ENCODE measurements at places on chromosomes 7 and 10.
A peak's percentile ranks its signal among the peaks of the same experiment; 100 is the strongest.

DNA sequence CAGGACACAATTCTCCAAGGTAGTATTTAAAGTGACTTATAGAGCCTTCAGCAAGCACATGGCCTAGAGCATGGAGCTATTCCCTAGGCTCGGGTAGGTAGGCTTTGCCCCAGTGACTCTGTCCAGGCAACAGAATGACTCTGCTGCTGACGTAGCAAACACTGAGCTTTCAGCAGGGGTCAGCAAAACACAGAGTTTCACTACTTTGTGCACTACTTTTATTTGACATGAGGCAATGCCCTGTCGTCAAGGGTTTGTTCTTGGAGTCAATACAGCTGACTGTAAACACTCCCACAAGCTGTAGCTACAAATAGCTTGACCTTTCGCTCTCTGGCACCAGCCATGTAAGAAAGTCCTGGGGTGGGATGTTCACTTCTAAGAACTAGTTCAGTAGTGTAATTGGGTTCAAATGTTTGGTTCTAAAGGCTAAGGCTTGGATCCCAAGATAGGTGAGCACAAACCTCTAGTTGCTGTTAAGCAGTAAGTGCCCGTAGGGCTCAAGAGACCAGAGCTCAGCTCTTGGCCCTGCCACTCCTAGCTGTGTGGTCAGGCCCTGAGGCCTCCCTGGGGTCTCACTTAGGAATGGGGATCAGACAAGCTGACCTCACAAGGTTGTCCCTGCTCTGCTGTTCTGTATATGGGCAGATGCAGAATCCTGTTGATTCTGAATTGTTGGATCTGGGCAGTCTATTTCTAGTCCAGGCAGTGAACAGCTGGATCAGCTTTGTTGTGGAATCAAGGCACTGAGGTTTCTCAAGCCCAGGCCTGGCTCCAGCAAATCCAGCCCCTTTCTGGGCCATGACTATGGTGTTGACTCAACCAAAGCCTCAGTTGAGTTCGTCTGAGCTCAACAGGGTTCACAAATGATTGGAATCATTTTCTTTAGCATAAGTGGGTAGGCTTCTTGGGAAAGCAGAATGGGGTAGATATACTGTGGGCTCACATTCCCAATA, 10.7 kb downstream of the NODAL start:
- no peak for DNase-seq

GRCh38 chr10:36256948-36257356, 614.9 kb upstream of the FZD8 start:
- DNase-seq, result no peak

DNA sequence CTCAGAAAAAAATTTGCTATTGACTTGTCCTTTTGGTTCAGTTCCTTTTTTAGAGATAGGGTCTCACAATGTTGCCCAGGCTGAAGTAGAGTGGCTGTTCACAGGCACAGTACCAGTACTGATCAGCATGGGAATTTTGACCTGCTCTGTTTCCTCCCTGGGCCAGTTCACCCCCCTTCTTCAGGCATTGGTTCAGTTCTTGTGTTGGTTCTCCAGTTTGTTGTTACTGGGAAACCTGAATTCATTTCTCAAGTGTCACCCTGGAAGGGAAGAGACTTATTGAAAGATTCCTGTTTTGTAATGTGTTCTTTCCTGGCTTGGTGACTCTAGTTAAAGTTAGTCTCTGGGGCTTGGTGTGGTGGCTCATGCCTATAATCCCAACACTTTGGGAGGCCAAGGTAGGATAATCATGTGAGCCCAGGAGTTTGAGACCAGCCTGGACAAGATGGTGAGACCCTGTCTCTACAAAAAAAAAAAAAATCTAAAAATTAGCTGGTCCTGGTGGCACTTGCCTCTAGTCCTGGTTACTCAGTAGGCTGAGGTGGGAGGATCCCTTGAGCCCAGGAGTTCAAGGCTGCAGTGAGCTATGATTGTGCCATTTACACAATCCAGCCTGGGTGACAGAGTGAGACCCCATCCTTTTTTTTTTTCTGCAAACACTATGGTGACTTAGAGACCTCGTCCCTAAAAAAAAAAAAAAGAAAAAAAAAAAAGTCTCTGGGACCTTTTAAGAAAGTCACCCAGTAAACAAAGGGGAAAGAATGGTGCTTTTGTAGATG, 52.7 kb downstream of the CNNM2 start:
- no peak for DNase-seq

- DNase-seq, result no peak
These were observed 316.8 kb upstream of the MTPN start for GRCh38 chr7:136293841-136294391.

- DNase-seq, result no peak
These were observed 574.4 kb downstream of the TNS3 start for GRCh38 chr7:47007471-47007870.

DNA sequence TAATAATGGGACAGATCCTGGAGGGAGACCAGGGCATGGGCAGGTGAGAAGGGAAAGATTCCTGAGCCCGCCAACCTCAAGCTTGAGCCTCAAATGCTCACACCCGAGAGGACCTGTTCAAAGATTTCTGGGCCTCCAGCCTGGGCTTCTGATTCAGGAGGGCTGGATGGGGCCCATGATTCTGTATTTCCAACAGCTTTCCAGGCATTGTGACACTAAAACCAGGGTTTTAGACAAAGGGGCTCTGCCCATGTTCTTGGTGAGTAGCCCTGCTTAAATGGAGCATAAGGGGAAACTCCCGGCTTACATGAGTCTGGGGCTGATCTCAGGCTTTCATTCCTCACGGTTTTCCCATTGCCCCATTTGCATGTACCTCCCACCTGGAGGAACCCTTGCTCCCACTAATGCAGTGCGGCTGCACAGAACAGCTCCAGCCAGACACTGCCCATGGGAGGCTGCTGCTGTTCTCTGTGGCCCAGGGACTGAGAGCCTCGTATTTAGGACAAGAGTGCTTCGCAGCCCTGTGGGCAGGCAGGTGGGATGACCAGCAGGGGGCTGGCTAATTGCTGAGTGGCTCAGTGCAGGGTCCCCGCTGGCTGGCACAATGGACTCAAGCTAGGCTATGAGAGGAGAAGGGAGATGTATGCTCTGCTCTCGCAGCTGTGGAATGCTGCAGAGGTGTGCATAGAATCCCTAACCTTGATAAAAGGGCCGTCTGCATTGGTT, 135.3 kb upstream of the COBL start:
- peak; percentile 61 for DNase-seq

DNA sequence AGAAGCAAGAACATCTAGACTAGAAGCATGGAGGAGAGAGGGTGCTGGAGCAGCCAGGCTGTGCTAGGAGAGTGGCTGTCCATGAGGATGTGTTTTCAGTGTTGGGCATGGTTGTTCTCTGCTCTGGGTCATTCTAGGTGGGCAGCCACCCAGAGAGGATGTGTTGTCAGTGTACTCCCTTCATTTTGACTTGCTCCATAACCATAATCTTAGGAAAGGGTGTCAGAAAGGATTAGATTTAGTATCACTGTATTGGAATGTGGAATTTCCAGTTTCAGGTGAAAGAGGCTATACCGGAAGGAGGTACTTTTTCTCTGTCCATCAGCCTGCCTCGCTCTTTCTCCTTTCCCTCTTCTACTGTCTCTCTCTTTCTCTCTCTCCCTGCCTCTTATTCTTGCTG, 474.5 kb upstream of the PODXL start:
- DNase-seq, result no peak

- DNase-seq, result no peak
These were observed 82.6 kb downstream of the PRKG1 start for GRCh38 chr10:51156926-51157325.

- DNase-seq, result no peak
These were observed 26.7 kb downstream of the ZCWPW1 start for GRCh38 chr7:100401811-100402210.

- DNase-seq, result peak; percentile 94
These were observed 2.0 kb downstream of the ZMIZ1 start for GRCh38 chr10:79070606-79071395.

GRCh38 chr10:71799112-71799511, 25.8 kb upstream of the VSIR start:
- DNase-seq, result no peak

DNA sequence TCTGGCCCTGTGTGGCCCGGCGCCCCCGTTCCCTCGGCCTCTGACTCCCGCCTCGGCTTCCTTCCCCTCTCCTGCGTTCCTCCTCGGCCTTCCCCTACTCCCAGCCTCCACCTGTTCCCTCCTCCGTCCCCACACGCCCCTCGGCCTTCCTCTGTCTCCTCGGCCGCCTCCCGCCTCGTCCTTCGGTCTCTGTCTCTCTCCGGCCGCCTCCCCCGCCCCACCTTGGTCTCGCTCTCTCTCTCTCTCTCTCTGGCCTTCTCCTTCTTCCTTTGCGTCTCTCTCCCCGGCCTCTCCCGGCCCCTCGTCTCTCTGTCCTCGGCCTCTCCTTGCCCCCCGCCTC, 588 bp downstream of the GET4 start:
- no peak for DNase-seq

DNA sequence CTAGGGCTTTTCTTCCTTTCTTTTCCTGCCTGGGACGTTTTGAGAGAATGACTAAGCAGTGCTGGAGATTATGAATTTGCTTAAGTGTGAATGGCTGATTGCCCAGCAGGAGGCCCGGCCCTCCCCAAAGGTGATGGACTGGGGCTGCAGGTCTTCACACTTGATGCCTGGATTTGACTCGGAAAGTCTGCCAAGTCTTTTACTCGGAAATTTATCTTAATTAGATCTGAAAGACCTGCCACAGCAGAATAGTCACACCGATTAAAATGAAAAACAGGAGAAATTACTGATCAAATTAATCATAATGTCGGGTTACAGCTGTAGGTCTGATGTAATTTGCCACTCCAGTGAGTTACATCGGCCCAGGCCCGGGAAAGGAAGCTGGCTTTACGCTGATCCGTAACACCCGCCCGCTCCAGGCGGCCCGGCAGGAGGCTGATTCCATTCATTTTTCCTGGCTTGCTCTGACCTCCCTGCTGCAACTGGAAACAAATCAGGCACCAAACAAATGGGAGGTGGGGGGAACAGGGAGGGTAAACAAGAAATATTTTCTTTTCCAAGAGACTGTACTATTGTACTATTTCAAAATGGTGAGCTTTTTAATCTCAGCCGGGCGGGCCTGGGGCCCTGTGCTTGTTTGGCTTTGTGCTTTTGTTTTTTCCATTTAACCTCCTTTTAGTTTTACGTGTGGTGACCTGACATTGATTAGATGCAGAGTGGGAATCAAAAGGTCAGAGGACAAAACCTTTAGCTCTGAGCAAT, 212.4 kb upstream of the YAE1 start:
- peak; percentile 77 for DNase-seq

GRCh38 chr10:100670828-100671479, 74.4 kb upstream of the PAX2 start:
- peak; percentile 55 for DNase-seq

DNA sequence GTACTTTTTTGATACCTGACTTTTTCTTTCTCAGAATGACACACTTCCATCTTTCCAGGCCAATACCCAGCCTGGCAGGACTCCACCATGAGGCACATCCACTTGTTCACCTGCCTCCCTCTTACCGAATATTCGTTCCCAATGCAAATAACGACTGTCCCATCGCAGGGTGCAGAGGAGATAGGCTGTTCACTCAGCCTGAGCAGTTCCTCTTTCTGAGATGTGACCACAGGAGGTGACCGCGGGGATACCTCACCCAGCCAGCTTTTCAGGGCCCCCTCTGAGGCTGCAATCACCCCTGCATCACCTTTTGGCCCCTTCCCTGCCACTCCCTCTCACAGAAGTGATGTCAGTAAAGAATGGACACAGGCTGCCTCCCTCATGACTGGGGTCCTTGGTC, 28.3 kb downstream of the PTPRN2 start:
- DNase-seq, result no peak

DNA sequence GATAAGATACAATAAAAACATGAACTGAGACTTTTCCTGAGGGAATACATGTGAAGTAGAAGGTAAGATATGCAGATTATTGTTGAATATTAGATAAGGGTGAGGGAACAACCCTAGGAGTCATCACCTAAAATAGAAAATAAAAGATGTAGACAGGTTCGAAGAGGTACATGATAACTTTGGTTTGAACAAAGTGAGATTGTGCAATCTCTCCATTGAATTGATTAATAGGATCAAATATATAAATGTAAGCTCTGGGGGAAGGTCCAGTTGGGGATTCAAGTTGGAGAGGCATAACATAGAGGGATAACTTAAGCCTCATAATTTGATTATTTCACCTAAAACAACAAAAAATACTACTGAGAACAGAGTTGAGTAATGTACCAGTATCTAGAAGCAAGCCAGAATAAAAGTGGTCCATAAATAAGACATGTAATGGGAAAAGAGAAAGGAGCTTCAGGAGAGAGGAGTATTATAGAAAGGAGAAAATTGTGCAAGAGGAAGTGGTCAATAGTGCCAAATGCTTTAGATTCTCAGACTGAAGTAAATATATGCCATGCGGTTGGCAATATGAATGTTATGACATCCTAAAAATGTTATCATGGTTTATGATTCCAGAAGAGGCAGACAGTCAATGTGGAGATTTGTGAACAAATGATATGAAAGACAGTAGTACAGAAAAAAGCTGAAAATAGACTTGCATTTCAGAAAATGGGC, 282.3 kb upstream of the CHRM2 start:
- no peak for DNase-seq

DNA sequence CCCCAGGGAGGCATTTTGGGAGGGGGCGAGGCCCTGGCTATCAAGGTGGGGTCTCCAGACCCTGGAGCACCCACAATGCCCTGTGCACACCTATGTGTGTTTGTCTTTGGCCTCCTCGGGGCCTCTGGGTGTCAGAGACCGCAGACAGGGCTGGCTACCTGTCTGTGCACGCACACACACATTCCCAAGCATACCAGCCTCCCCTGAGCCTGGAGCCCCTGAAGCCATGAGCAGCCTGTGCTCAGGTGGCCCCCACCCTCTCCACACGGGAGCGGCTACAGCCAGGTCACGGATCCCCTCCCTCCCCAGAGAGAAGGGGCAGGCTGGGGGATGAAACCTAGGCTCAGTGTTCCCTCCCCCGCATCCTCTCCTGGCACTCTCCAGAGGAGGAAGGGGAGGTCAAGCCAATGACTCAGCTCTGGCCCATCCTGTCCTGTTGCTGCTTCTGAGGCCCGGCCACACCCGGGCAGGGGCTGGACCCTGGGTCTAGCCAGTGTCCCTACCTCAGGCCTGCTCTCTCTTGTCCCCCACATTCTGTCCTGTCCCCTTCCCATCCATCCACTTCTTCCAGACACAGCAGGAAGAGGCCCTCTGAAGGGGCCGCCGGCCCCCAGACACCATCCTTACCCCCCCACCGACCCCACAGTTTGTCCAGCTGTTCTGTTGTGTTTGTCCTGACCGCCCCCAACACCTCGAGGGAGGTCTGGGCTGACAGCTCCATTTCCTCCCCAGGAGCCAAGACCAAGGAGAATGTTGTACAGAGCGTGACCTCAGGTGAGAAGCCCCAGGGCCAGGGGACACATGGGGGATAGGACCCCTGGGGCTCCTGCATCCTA, 720 bp downstream of the SNCG start:
- no peak for DNase-seq

- DNase-seq, result no peak
These were observed 57.9 kb upstream of the TMEM72 start for GRCh38 chr10:44853148-44853734.

- no peak for DNase-seq
These were observed at the start of gene DNTT for GRCh38 chr10:96304230-96304629. Gene DNTT, plus strand, starts transcription at chr10:96304434. Its CDS starts 64 bp downstream, at chr10:96304498.

DNA sequence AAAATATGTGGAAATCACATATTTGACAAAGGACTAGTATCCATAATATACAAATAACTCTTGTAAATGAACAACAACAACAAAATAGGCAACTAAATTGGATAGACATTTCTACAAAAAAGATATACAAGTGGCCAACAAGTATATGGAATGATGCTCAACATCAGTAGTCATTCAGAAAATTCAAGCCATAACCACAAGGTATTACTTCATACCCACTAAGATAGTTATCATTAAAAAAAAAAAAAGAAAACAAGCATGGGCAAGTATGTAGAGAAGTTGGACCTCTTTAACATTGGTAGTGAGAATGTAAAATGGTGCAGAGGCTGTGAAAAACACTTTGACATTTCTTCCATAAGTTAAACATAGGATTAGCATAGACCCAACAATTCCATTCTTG, 80.8 kb downstream of the CYP26A1 start:
- no peak for DNase-seq
